ENCODE measurements at places on chromosomes 12 and 14.

- peak; percentile 9 for DNase-seq
These were observed 59.2 kb downstream of the PPFIBP1 start for GRCh38 chr12:27583057-27583797.

- no peak for DNase-seq
These were observed 2.9 kb downstream of the HOXC5 start for GRCh38 chr12:54035568-54036264.

DNA sequence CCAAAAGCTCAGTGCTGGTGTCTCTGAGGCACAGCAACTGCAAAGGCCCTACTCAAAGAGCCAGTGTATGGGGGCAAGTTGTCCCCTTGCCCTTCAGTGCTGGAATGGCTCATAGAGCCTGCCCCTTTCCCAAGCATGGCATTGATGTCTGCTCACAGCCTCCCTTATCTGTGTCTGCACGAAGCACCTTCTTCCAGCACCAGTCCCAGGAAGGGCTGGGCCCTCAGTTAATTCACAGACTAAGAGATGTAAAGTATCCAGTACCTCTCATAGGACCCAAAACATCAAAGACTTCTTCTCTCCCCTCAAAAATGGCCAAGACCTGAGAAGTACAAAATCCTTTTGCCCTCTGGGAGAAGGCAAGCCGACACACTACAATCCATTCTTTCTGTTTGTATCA is 1.6 kb upstream of the CMAS start:
- no peak for DNase-seq

- DNase-seq = peak; percentile 28
These were observed 23.5 kb downstream of the CALCOCO1 start for GRCh38 chr12:53703756-53704155.

DNA sequence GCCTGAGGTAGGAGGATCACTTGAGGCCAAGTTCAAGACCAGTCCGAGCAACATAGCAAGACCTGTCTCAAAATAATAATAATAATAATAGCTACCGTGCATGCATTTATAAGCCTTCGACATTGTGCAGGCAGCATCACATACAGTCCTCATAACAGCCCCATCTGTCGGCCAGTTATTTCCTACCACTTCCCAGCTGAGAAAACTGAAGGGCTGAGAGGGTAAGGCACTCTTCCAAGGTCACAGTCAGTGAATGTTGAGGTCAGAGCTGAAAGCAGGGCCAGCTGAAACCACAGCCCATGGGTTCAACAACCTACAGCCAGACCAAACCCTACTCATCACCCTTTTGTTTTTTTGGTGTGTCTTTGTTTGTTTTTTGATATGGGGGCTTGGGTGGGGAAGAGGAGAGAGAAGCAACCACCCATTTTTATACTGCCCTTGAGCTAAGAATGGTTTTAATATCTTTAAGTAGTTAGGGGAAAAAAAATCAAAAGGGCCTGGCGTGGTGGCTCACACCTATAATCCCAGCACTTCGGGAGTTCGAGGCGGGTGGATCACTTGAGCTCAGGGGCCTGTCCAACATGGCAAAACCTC is 16.8 kb upstream of the ITPK1 start:
- DNase-seq = peak; percentile 61

DNA sequence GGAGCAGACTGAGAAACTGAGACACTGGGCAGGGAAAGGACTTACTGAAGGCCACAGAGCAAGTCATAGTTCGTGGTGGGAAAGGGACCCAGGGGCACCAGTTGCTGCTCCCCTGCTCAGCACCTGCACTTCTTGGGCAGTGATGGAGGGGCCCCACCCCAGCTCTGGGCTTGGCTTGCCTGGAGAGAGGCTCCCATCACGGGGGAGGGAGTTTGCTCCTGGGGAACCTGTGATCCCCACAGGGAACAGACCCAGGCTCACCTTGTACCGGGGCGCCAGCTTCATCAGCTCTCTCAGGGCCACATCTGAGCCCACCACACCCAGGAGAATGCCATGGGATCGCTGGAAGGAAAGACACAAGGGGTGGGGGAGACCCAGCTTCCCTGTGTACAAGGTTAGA is 39.8 kb downstream of the CACNA2D4 start:
- no peak for DNase-seq

DNA sequence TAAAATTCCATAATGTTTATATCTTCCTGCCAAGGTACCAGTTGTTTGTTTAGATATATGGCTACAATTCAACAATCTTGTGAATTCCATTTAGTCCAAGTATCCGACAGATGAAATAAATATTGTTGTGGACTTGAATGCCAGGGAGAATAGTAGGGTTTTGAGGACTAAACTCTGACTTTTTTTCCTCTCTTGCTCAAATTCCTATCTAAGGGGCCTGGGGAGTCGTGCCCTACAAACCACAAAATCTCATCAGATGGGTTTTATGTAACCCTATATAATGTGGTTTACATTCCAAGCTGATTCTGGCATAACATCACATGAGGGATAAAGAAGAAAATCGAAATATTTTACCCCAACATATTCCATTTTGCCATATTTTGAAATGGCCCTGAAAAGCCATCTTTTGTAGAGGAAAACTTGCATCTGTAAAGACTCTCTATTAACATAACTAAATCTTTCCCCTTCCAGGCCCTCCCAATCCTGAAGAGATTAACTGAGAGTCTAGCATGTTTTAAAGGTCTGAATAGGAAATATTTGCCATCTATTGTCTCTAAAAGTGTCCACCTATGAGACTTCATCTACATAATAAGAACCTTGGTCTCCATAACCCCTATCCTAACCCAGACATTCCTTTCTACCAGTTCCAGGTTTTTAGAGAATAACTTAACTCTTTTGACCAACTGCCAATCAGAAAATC is 184.7 kb upstream of the KITLG start:
- DNase-seq = no peak

GRCh38 chr14:37559386-37559785 is 35.7 kb downstream of the FOXA1 start:
- DNase-seq = peak; percentile 7

GRCh38 chr14:69152902-69153151 is at the start of gene DCAF5:
TSS of gene DCAF5 (minus strand) at chr14:69153119. CDS start at chr14:69152978, 141 bp downstream.
- DNase-seq = no peak

GRCh38 chr14:95597784-95598211 is 62.9 kb downstream of the GLRX5 start:
- no peak for DNase-seq

DNA sequence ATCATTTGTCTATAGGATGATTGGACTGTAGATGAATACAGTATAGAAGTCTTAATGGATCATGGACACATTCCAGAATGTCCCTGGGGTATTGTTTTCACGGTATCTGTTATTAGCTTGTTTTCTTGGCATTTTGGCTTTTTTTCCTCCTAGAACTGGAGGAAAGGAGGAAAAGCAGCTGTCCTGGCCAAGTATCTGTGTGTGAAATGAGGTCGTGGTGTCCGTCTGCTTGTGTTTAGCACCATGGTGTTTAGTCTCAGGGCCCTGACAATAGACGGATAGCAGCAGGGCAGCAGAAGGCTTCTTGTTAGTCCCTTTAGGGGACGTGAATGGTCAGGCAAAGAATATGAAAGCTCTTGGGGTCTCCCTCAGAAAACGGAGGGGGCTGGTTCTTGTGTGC is 21.2 kb downstream of the FGF6 start:
- DNase-seq = no peak

- no peak for DNase-seq
These were observed 89.7 kb downstream of the PPP2R5C start for GRCh38 chr14:101851183-101851582.

DNA sequence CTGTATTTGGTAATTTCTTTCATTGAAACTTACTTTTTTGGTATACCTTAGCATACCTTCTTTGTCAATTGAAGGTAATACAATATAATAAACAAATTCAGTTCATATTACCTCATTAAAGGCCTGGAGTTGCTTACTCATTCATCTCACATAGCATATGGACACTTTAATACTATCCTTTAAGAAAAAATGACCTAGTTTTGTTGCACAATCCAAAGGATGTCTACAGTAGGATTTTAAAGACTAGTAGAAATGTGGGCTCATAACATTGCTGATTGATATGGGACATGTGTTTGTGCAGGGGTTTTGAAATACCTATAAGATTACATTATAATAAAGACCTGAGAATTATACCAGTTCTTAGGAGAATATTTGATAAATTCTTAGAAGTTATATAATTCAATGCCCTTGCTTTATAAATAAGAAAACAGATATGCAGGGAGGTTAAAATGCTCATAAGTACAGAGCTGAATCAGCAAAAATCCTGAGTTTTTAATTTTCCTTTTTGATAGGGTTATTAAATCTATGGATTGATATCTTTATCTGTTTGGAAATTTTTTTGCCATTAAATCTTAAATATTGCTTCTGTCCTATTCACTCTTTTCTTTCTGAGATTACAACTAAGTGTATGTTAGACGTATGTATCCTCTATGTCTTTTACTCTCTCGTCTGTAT is 352.1 kb downstream of the ATP23 start:
- no peak for DNase-seq

GRCh38 chr12:2341051-2341751 is 288.4 kb downstream of the CACNA1C start:
- DNase-seq = no peak

DNA sequence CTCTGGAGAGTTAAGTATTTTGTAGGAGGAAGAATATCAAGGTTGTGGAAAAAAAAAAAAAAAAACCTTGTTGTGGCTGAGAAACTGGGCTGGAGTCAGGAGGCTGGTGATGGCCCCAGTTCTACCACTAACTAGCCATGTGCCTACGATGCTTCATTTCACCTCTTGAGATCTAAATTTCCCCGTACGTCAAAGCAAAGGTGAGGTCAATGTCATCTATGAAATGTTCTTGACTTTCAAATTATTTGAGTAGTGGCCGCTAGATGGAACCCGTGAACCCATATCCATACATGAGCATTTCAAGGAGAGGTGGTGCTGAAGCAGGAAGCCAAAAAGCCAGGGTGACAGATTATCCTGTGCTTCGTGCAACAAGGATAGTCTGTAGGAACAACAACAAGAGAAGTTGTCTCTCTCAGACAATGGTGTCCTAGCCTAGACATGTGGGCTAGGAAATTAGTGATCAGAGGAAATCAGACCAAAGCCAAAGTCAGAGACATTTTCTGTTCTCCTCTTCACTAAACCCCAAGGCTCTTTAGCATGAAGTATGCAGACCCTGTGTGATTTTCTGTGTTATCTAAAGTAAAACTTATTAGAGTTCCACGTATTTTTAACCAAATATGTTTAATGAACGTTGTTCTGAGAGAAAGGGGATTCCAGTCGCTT is 95.5 kb upstream of the ETV6 start:
- DNase-seq = peak; percentile 68

DNA sequence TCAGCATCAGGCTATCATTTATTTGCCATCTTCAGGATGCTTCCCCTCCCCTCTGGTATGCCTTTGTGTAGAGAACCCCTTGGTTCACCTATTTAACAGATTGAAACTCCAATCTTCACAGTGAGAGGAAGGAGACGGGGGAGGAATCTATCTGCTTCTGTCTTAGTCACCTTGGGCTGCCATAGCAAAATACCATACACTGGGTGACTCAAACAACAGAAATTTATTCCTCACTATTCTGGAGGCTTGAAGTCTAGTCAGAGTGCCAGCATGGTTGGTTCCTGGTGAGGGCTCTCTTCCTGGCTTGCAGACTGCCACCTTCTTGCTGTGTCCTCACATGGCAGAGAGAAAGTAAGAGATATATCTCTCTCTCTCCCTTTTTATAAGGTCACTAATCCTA is 13.5 kb upstream of the EML1 start:
- DNase-seq = no peak

DNA sequence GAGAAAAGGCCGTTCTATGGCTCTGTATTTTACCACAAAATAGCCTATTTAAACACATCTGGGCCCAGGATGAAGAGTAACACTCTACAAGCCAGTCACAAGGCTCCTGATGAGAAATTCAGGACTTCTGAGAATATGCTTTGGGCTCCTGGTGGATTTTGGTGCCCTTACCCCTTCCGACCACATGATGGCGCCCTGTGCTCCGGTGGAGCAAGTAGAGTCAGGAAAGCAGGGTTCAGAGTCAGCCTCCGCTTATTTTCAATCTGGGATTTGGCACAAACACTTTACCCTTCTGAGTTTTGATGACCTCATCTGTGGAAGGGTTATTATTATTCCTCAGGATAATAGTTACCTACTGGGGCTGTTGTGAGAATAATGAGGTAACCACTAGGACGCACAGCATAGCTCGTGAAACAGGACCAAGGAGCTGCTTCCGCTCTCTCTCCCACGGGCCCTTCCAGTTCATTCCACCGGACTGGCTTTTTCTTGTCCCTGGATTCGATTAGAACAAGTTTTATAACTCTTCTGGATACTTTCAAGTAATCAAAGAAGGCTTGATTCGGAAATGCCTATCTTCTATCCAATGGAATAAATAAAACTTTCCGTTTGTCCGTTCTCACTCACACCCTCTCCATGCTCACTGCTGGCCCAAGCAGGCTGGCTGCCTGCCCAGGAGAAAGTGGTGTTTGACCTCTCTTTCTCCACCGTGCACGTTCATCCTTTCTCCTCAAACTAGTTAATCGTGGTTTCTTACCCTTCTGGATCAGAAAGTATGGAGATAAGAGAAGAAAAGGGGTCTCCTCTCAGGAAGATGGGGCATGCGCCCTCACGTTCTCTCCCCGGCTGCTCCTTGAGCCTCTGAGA is 104.6 kb downstream of the GALC start:
- DNase-seq = no peak

- no peak for DNase-seq
These were observed 16.7 kb downstream of the PRH1 start for GRCh38 chr12:10867381-10867780.

- DNase-seq = no peak
These were observed 1028.7 kb downstream of the BCL11B start for GRCh38 chr14:98243332-98243731.

GRCh38 chr14:78758333-78758732 is 588.2 kb downstream of the NRXN3 start:
- peak; percentile 16 for DNase-seq

DNA sequence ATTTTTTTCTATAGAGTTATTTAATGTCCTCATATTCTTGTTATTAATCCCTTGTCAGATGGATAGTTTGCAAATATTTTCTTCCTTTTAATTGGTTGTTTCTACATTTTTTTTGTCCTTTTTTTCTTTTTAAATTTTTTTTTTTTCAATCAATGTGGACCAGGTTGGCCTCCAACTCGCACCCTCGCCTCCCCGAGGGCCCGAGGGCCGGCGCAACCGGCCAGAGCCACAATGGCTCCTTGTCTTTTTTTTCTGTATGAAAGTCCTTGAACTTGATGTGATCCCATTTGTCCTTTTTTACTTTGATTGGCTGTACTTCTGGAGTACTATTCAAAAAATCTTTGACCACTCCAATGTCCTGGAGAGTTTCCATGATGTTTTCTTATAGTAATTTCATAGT is 17.7 kb upstream of the SLCO1B1 start:
- DNase-seq = no peak

GRCh38 chr12:2666411-2666810 is 128.4 kb upstream of the FKBP4 start:
- DNase-seq = no peak

Measured in hepatic stellate cell (primary cell).